NCI-H524 treated with DMSO at 0.1 percent for 48 hours (cell line): ENCODE measurements at places on chromosomes 5 and 9.
A peak's percentile ranks its signal among the peaks of the same experiment; 100 is the strongest.

- DNase-seq: no peak
Observed at GRCh38 chr5:17256171-17256570, 38.7 kb downstream of the BASP1 start.

DNA sequence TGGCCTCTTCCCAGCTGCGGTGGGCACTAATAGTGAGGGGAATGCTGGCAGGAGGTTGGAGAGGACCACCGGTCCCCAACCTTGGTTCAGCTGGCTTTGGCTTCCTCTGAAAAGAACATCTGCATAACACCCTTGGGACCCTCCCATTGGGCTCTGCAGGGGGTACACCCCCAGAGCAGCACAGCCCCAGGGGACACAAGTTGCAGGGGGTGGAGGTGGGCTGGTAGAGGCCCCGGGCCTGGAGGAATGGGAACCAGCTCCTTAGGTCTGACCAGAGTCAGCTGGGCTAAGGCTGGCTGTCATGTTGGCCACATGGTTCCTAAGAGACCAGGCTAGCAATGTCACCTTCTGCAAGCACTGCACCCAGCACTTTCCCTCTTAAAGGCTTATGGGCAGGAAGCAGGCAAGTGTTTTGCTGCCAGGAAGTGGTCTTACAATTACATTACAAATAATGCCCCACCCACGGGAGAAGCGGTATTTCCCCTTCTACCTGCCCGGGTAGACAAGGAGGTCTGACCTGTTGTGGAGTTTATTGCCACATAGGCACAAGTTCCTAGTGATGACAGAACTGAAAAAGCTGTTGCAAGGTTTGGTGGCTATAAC is 18.1 kb downstream of the GCNT4 start:
- no peak for DNase-seq

DNA sequence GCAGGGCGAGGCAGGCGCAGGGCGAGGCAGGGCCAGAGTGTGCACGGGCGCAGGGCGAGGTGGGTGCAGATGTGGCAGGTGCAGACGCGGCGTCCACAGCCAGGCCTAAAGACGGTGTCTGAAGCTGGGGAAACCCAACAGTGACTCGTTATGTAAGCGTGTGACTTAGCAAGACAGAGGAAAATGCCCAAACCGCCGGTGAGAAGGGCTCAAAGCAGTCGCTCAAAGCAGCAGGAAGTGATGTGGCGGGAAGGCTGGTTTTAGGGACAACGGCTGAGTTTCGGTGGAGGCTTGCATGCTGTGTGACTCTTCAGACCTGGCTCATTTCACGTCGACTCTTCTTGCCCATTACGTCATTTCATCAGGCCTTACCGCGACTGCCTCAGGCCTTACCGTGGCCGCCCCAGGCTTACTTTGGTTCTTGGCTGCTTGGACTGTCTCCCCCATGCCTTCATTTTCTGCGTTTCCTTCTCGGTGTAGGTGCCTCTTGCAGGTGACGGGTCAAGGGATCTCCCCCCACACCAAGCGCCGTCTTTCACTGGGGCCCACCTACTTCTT is 50.5 kb upstream of the EXOC3 start:
- no peak for DNase-seq

GRCh38 chr5:172451771-172452197 is 2.5 kb downstream of the SH3PXD2B start:
- DNase-seq: no peak

GRCh38 chr5:61621202-61621650 is 289.2 kb downstream of the ZSWIM6 start:
- no peak for DNase-seq

DNA sequence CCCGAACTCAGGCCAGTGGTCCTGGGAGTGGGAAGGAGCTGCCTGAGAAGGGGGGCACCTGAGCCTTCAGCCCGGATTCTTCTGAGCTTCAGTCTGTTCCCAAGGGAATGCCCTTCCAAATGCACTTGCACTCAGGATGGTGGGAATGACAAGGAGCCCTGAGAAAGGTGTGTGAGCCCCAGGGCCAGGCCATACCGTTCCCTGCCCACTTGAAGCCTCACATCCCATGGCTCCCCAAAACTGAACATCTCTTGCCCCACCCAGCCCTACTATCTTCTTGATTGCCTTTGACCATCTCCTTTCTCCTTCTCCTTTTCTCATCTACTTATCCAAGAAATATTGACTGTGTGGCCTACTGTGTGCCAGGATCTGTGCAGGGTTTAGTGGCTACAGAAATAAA is 84.4 kb upstream of the HSPA9 start:
- DNase-seq: no peak

- DNase-seq: no peak
Observed at GRCh38 chr9:120724757-120725400, 10.6 kb upstream of the MEGF9 start.

GRCh38 chr5:154567155-154567554 is 89.1 kb upstream of the HAND1 start:
- DNase-seq: peak; percentile 40

GRCh38 chr5:154860765-154861164 is 2.3 kb downstream of the CNOT8 start:
- DNase-seq: no peak

GRCh38 chr5:18375641-18376040 is 741.4 kb downstream of the TAF11L14 start:
- peak; percentile 90 for DNase-seq

GRCh38 chr9:91176426-91176825 is 185.3 kb downstream of the AUH start:
- no peak for DNase-seq

- no peak for DNase-seq
Observed at GRCh38 chr9:93659044-93659836, 82.9 kb downstream of the PHF2 start.

- no peak for DNase-seq
Observed at GRCh38 chr5:57488215-57488955, 5.8 kb upstream of the ACTBL2 start.

DNA sequence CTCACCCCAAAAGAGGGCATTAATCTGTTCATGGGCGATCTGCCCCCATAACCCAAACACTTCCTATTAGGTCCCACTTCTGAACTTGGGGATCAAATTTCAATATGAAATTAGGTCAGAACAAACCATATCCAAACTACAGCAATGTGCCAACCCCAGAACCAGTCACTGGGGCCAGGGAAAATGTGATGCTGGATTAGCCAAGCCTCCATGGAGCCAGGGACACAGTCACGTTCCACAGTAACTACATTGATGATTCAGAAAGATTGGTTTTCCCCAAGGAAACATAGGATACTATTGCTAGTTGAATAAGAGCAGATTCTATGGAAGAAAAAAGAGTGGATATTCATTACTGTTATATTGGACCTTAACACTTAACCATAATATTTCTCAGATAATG is 84.2 kb downstream of the GIN1 start:
- no peak for DNase-seq

DNA sequence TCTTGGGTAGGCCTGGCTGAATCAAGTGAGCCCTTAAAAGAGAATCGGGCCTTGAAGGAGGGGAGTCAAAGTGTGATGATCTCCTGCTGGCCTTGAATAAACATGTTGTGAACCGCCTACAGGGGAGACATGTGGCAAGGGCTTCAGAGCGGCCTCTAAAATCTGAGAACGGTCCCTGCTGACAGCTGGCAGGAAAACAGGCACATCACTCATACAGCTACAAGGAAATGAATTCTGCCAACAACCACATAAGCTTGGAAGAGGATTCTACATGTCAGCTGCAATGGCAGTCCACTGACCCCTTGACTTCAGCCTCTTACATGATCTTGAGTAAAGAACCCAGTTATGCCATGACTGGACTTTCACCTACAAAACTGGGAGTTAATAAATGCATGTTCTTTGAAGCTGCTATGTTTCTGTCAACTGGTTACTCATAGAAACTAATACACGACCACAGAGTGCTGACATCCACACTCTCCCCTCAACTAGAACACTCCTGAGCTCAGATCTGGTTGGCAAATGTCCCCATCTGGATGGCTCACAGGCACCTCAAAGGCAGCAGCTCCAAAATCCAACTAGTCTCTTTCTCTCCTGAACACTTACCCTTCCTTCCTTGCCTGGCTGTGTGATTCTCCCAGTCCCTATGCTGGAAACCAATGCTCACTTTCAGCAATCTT is 333.1 kb downstream of the ASTN2 start:
- peak; percentile 54 for DNase-seq

DNA sequence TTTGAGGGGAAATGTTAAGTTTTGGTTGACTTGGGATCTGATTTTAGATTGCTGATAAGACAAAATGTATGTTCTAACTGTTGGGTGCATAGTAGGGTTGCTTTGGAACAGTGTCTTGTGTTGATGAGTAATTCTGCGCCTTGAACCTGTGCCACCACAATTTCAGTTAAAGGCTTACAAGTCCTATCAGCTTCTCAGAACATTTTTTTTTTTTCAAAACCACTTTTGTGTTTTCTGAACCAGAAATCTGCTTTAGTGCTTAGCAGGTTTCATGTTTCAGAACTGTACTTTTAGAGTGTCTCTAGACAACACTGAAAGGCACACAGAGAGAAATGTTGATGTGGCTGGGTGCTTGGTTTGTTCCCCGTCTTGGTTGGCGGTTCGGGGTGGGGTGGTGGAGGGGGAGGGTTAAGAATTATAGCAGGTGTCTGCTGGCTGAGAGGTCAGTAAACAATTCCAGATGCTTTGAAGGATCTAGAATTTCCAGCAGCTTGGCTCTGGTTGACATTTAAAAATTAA is 84.6 kb downstream of the ANKRD55 start:
- peak; percentile 55 for DNase-seq

DNA sequence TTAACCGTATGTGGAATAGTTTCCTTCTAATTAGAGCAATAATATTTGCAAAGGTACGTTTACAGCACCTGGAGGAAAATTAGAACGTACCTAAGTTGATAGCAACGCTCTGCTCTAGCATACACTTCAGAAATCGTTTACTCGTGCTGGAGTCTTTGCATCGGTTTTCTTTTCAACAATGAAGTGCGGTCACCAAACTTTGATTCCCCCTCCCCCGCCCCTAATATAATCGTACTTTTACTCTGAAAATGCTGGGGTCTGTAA is 506 bp downstream of the ADAMTS19 start:
- DNase-seq: no peak

DNA sequence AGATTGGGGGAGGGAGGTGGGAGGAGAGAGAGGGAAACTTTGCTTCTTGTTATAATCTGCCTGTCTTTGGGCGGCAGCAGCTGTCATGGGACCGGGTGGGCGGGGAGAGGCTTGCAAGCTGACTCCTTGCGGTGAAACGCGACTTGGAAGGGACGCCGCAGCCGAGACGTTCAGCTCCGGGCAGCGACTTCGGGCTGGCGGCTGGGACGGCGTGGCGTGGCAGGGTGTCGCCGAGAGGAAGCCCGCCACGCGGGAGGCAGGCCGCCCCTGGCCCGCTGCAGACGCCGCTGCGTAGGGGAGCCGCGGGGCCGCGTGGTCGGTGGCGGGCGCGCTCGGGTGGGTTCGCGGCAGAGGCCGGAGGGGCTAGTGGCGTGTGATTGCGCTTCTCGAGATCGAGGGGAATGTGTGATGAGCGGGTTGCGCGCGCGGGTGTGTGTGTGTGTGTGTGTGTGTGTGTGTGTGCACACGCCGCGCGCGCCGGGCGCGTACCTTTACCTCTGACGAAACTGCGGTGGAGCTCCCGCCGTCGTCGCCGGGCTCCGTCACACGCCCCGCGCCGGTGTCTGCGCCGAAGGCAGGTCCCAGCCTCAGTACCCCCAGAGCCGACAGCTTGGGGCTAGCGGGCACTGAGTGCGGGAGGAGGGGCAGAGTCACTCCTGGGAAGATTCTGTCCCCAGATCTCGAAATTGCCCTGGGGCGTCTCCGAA is 1.7 kb downstream of the PPARGC1B start:
- DNase-seq: peak; percentile 13

- DNase-seq: no peak
Observed at GRCh38 chr5:126525630-126526245, 69.3 kb downstream of the ALDH7A1 start.

- DNase-seq: no peak
Observed at GRCh38 chr9:6584881-6585597, 60.5 kb downstream of the GLDC start.

- DNase-seq: no peak
Observed at GRCh38 chr5:60699288-60699608, 718 bp downstream of the DEPDC1B start.

DNA sequence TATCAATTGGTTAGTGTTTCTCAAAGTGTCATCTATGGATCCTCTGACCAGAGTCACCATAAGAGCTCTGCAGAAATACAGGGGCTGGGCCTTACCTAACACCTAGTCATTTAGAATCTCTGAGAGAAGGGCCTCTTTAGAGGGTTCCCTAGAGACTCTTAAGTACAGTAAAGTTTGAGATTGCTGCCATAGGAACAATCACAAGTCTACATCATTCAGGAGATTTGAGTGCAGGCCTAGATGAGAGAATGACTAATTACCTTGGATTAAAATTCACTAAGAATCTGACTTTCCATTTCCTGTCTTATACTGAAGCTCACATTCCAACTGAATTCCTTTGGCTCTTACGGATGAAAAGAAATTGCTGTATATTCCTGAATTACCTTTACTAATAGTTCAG is 182.1 kb upstream of the PTGER4 start:
- DNase-seq: no peak

GRCh38 chr5:43592363-43592762 is 10.6 kb upstream of the NNT start:
- no peak for DNase-seq

- DNase-seq: no peak
Observed at GRCh38 chr5:175878544-175879438, 7.4 kb downstream of the CPLX2 start.

- no peak for DNase-seq
Observed at GRCh38 chr5:32507738-32508434, 63.3 kb upstream of the ZFR start.

DNA sequence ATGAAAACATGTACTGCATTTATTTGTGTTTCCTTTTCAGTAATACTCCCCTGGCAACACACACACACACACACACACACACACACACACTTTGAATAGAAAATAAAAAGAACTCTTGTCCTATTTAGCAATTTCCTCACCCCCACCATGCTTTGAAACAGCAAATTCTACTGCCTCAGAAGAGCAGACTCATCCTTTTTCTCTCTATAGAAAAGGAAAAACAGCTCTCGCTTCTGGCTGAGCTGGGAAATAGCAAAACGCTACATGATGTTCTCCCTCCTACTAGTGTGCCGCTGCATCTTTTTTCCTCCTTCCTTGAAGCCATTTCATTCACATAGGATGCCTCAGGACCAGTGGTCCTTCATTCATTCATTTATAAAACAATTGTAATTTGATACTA is 453.6 kb downstream of the CSNK1G3 start:
- no peak for DNase-seq

DNA sequence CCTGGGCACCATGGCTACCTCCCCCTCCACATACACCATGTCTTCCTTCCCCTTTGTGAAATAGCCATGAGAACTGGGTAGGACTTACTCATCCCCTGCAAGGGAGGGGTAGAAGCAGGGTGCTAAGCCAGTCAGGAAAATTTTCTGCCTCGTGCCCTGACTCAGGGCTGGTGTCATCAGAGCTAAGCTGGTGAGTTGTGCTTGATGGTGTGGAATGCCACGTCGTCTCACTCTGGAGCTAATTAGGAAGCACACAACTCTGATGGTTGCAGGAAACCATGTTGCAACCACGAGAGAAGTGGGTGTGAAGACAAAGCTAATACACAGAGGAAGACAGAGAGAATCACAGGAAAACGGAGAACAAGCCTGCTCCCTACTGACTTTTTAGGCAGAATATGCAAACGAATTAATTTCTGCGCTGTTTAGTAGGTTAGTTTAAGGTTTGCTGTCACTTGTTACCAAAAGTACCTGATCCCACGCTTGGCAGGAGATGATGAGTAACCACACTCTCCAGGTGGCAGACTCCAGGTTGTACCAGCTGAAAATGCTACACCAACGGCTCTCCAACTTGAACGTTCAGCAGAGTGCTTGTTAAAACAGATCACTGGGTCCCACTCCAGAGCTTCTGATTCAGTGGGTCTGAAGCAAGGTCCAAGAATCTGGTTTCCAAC is 54.5 kb downstream of the STK10 start:
- DNase-seq: no peak
